ENCODE measurements at places on chromosomes 12 and 14.

DNA sequence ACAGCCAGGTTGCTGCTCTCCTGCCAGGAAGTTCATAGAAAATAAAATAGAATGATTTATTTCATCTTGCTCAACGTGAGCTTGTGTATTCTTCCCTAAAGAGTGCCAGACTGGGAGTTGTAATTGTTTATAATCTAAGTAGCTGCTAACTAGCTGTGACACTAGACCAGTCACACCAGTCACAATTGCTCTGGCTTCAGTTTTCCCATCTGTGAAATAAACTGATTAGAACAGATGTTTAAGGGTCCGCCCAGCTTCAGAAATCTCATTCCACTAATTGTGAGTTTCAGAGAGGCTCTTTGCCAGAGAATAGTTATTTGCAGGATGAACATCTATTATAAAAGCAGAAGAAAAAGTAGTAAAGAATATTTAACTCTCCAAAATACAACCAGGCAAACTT is 55.6 kb upstream of the ZDHHC17 start:
- no peak for DNase-seq

GRCh38 chr12:40784102-40784501 is 91.9 kb downstream of the CNTN1 start:
- DNase-seq = no peak

GRCh38 chr12:114263056-114263805 is 142.7 kb downstream of the TBX5 start:
- DNase-seq = no peak

DNA sequence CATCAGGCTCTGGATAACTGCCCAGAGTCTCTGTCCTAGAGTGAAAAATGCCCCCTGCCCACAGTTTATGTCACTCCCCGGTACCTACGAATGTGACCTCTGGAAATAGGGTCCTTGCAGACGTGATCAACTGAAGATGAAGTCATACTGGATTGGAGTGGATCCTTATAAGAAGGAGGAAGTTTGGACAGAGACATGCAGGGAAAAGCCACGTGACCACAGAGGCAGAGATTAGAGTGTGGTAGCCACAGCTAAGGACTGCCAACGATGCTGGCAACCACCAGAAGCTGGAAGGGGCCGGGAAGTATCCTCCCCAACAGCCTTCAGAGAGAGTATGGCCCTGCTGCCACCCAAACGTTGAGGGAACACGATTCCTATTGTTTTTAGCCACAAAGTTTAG is 101.2 kb upstream of the NCOR2 start:
- no peak for DNase-seq

DNA sequence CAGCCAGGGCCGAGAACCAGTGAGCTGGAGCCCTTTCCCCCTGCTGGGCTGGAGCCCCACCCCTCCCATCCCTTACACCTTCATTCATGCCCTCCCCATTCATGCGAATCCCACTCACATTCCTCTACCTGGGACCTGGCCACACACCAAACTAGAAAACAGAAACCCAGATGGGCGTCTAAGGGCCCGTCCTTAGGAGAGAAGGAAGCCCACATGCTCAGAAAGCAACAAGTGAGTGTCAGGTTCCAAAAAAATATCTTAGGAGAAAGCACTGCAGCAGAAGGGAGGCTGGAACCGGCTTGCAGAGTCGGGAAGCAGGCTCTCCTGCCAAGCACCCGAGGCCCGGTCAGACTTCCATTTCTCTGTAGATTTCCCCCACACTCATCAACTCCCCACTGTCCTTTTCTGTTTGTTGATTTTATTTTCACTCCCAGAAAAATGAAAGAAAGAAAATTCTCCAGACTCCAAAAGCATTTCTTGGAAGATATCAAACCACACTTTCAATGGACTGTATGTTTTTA is 13.6 kb downstream of the BCL11B start:
- DNase-seq = no peak

DNA sequence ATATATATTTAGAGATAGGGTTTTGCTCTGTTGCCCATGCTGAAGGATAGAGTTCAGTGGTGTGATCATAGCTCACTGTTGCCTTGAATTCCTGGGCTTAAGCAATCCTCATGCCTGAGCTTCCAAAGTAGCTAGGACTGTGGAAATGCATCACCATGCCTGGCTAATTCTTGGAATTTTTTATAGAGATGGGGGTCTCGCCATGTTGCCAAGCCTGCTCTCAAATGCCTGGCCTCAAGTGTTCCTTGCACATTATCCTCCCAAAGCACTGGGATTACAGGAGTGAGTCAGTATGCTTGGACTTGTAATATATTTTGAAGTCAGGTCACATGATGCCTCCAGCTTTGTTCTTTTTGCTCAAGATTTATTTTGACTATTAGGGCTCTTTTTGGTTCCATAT is 178.0 kb downstream of the RPAP3 start:
- no peak for DNase-seq

DNA sequence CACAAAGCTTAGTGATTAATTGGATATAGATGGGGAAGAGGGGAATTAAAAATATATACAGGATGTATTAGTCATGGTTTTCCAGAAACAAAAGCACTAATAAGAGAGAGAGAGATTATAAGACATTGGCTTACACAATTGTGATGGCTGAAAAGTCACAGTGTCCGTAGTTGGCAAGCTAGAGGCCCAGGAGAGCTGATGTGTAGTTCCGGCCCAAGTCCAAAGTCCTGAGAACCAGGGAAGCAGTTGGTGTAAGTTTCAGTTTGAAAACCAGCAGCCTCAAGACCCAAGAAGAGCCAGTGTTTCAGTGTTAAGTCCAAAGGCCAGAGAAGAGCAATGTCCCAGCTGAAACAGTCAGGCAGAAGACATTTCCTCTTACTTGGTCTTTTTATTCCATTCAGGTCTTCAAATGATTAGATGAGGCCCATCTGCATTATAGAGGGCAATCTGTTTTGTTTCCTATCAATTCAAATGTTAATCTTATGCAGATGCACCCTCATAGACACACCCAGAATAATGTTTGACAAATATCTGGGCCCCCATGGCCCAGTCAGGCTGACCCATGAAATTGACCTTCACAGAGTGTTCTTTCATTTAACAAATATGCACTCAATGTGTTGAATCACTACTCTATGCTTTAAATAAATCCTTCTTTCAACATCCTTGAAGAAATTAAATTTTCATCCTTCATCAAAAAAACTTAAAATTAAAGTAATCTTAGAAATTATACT is 67.2 kb upstream of the DIO2 start:
- no peak for DNase-seq

DNA sequence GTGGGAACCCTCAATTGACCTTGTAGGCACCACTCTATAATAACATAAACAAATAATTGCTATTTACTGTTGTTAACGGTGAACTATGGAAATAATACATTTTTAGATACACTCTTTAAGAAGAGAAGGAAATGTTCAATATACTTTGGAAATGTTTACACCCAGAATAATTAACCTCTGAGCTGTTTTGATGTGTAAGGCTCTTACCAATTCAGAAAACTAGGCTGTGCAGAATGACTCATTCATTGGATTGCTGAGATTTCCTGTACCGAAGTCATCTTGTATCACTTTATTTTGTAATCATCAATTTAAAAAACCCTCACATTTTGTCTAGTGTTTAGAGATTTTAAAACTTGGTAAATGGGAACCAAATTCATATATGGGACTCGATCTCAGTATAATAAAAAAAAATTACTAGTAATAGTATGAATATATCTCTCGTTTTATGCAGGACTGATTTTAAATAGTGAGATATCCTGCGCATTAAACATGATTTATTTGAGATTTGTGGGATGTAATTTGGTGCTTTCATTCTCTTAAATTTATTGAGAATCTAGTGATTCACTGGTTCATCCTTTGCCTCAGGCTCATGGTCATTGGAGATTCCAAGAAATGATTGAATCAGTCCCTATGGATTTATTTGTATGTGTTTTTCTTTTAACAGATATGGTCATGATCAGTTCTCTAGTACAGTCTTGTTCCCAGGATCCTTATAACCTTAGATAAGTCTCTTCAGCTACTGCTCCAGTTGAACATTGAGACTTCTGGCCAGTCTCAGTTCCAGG is 3.9 kb downstream of the SAMD4A start:
- DNase-seq = no peak

GRCh38 chr12:84069699-84070098 is 842.9 kb downstream of the SLC6A15 start:
- DNase-seq = no peak

DNA sequence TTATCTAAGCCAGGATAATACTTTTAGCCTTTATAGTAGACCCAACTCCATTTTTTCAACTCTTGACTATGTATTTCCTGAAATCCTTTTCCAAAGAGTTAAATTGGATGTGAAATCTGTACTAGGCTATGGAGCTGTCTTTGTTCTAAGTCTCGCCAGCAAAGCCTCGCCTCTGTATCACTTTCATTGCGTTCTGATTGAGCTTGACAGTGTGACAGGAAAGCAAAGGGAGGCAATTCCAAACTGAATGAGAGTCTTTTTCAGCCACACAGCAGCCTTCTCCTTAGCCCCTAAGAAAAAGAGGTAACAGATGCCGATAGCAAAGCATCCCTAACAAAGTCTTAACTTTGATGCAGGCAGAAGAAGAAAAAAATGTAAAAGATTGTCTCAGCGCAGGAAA is 154.6 kb upstream of the OTX2 start:
- no peak for DNase-seq

DNA sequence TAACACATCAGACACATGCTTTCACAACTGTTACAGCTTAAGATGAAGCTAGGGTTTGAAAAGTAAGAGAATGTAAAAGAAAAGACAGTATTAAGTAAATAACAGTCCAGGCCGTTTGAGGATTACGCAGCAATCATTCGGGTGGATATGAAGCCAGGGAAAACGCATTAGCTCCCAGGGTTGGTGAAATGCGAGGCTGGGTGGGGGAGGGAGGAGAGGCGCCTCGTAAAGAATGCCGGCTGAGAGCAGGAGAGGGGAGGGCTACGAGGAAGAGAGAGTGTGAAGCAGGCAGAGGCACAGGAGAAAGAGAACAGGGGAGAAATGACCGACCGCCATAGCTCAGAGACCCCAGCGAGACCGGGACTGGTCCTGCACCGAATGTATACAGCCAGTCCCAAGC is 73.0 kb downstream of the IQSEC3 start:
- DNase-seq = no peak

- DNase-seq = no peak
Measured at GRCh38 chr14:35506927-35507326, 27.0 kb upstream of the INSM2 start.

DNA sequence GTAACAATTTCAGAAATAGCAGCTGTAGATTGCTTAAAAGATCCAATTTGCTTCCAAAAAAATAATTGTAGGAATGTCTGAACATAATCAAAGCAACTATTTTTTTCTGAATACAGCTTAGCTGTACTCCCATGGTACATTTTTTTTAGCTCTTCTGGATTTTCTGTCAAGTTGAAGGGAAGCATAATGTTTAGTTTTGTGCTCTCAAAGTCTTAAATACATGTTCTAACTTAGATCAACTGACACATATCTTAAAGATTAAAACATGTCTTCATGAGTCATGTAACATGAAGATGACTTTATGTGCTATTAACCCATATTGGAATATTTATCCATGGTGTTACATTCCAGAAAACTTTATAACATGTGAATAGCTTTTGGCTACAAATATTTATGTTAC is 255.7 kb downstream of the BTG1 start:
- no peak for DNase-seq

GRCh38 chr14:102103062-102103695 is 16.3 kb upstream of the HSP90AA1 start:
- DNase-seq = no peak

DNA sequence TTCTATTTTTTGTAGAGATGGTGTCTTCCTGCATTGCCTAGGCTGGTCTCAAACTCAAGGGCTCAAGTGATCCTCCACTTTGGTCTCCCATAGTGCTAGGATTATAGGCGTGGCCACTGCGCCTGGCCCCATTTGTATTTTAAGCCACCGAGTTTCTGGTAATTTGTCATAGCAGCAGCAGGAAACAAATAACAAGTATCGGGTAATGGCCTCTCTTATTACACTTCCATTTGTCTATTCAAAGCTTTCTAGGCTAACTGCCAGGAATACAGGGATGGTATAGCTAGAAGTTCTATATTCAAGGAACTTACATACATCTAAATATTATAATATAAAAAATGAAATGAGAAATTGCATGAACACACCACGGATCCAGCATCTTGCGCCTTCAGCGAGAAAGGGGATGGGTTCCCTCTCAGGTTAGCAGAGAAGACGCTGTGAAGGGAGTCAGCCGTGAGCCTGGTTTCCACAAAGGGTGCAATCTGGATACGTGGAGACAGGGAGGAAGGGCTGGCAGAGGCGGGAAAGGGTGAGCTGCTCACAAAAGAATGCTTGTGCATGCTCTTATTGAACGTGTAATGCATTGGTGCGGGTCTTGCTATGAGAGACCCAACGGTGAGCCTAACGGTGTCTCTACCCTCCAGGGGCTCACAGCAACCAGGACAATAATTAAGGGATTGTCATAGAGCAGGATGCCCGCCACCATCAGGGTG is 9.5 kb downstream of the BDKRB1 start:
- DNase-seq = no peak

DNA sequence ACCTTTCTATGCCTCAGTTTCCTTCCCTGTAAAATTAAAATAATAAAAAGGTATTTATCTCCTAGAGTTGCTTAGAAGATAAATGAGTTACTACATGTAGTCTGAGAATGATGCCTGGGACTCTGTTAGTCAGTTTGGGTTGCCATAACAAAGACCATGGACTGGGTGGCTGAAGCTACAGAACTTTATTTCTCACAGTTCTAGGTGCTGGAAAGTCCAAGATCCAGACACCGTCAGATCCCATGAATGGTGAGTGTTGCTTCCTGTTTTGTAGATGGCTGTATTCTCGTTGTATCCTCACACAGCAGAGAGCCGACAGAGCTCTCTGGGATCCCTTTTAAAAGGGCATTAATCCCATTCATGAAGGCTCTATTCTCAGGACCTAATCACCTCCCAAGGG is 64.0 kb upstream of the LTA4H start:
- DNase-seq = no peak

DNA sequence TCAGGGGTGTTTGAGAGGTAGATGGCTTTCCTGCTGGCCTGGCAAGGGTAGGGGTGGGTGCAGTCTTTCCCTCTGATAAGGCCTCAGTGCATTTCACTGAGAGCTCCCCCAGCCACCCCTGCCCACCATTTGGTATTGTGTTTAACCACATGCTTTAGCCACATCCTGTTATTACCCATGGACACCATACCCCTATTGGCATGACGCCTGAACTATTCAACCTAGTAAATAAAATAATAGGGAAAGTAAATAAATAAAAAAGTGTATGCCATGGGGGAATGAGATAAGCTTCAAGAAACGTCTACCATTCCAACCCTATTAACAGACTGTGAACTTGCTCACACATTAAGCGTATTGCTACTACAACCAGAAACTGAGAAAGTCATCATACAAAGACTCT is 7.6 kb upstream of the LGR5 start:
- DNase-seq = no peak

GRCh38 chr12:127660961-127661360 is 606.0 kb upstream of the TMEM132C start:
- DNase-seq = no peak

GRCh38 chr14:94555991-94556390 is 5.3 kb upstream of the SERPINA4 start:
- no peak for DNase-seq
